ENCODE measurements at places on chromosomes 1 and 21.

GRCh38 chr1:1847890-1848289 lies 43.0 kb downstream of the GNB1 start:
- DNase-seq: no peak

GRCh38 chr1:110341146-110341871 lies 2.1 kb downstream of the RBM15 start:
- no peak for DNase-seq

DNA sequence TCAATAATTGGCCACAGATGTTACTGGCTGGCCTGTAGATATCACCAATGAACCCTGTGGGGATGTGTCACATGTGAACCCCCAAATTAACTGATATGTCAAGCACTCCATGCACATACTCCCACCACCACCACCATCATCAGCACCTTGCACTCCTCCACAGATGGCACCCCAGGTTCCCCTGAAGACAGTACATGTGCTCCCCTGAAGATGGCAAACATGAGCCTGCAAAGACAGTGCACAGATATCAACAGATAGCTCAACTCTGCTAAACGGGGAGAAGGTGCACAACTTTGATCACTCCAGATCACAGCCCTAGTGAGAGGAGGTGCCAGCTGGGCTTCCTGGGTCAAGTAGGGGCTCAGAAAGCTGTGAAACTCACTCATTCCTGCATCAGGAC lies 74.4 kb downstream of the CLCA4 start:
- DNase-seq: no peak

DNA sequence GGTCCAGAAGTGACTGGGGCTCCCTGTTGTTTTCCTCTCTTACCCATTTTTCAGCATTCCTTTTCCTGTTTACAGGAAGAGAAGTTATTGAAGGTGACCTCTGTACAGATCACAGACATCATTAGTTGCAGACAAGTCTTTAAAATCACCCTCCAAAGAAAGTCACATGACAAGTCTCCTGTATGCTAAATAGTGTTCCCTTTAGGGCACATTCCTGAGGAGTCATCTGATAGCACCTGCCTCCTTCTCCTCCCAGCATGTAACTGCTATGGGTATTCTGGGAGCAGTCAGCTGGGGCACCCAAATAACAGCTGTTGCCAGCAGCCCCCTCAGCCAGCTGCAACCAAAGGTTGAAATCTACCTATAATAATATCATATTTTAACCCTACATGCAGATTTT lies 200.6 kb downstream of the PTGER3 start:
- no peak for DNase-seq

- no peak for DNase-seq
Observed at GRCh38 chr1:77504986-77505385, 177.5 kb downstream of the ZZZ3 start.

- no peak for DNase-seq
Observed at GRCh38 chr1:180029524-180030135, 75.0 kb downstream of the CEP350 start.

- DNase-seq: no peak
Observed at GRCh38 chr1:86150553-86151055, 6.0 kb downstream of the COL24A1 start.

DNA sequence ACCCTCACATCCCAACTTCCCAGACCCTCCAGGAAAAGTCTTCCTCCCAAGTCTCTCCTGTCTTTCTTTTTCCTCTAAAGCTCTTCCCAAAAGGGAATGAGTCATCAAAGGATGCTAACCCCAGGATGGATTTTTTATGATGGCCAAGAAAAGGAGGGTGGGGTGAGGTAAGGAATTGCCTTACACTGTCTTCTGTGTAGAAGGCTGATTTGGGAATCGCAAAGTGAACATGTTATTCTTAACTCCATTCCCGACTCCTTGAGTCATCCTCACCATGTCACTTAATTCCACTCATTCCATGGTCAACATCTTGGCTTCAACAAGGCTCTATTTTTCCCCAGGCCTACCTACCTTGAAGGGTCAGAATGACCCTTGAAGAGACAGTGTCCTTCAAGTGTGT lies 44.0 kb downstream of the TBX15 start:
- no peak for DNase-seq

GRCh38 chr1:6423321-6423999 lies 1.1 kb upstream of the ESPN start:
- peak; percentile 79 for DNase-seq

DNA sequence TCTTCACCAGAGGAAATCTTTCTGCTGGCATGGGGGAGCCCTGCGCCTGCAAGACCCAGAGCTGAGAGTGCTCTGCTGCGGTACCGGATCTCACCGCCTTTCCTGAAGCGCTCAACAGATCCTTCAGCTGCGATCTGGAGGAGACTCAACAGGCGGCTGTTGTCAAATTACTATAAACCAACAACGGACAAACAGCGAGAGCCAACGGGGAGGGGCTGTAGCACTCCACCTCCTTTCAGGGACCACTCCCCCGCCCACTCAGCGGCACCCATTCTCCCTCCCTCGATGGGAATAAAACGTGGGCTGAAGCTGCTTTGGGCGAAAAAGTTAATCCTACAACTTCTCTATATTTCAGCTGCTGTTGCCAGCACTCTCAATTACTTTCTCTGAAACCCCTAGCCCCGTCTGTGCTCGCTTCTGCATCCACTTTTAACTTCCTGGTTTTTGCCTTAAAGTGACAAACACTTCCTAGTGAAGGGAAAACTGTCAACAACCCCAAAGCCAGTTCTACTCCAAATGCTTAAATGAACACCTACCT lies at the start of gene FMO5:
FMO5 (minus strand) TSS at position 147 of the 538 bp plus-strand sequence. CDS start 310 bp downstream, outside the sequence.
- DNase-seq: peak; percentile 61

- DNase-seq: no peak
Observed at GRCh38 chr1:66452982-66453381, 81.0 kb upstream of the SGIP1 start.

- no peak for DNase-seq
Observed at GRCh38 chr1:10561497-10561896, 86.7 kb downstream of the PEX14 start.

- DNase-seq: no peak
Observed at GRCh38 chr21:34632498-34632897, 17.6 kb upstream of the RCAN1 start.

DNA sequence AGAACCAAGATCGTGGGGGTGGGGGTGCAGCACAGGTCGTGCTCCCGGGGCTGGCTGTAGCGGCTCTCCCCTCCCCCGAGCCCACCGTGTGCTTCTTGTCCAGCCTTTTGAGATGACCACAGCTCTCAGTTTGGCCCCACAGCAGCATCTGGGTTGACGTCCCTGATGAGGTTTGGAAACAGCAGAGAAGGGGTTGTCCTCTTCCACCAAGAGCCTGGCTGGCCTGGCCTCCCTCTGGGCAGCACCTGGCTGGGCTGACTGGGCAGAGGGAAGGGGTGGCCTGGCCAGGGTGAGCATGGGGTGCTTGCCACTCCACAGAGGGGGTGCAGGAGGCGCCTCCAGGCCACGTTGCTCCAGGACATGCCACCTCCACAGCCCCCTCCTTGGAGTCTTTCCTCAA lies 61.5 kb downstream of the SKI start:
- DNase-seq: no peak

GRCh38 chr1:44757420-44757819 lies 17.8 kb downstream of the KIF2C start:
- no peak for DNase-seq

DNA sequence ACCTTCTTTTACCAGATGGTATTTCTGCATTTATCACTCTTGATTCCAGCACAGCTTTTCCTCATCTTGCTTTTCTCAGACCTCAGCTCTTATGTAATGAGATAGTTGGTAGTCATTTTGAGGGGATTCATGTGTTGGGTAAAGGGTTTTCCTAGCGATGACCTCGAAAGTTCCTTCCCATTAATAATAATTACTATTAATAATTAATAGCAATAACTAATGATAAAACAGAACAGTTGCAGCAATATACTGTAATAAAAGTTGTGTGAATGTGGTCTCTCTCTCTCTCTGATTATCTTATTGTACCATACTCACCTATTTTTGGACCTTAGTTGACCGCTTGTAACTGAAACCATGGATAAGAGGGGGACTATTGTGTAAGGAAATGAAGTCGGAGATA lies 14.2 kb downstream of the CAMTA1 start:
- DNase-seq: no peak

- DNase-seq: no peak
Observed at GRCh38 chr1:208499026-208499425, 254.8 kb upstream of the PLXNA2 start.

DNA sequence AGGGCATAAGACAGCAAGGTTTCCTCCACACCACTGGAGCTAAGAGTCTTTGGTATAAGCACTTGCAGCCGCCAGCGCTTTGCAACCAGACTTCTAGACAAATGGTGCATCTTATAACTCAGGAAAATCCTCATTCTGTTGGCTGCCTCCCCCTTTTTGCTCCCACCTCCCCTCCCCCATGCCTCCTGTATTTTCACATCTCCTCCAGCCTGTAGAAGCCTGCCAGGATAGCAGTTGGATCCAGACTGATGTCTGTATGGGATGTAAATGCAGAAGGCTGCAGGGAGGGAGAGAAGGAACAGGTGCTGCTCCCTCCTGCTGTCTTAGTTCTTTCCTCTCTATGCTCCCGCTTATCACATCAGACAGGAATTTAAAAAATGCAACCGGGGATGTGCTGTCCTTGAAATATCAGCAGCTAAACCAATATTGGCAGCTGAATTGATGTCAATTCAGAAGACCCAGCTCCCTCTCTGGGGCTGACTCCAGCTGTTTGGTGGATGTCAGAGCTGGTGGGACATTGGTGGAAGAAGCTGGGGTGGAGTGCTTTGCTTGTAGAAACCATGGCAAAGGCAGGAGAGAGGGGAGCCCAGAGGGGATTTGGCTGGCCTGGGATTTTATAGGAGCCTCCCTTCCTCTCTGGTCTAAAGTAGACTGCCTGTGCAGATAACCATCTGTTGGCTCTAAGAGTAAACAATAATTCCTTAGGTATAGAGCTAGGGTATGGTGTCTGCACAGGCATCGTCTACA lies 53.5 kb downstream of the NFASC start:
- DNase-seq: no peak

DNA sequence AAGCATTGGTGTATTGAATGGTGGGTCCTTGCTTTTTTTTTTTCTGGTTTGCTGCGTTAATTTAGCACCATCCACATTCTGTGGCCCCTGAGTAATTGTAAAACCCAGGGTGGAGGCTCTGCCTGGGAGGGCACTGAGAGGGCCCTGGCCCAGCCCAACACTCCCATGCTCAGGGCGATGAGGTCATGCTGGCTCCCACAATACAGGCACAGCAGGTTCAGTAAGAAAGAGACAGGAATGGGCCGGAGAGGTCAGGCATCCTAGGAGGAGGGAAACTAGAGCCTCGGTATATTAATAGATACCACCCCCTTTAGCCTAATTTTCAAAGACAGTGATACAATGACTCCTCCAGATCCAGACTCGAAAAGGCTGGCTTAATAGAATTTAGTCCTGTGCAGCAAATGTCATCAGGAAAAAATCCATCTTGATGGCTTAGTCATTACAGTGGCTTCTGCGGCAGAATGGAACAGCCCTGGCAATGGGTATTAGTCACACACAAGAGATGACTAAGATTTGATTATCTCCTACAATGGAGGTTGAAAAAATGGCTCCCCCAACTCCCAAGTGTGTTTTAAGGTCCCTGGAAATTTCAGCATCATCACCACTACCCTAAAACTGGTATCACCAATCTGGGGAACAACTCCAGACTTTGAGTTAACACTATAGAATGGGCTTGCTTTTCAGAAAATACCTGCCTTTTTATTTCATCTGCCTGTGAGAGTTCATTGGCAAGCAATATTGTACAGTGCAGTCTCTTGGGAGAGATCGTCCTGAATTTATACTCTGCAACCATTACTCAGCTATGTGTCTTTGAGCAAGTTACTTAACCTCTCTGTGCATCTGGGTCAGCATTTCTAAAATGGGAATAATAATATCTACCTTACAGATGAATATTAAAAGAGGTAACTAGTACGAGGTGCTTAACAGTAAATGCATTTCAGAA lies 43.9 kb upstream of the LYST start:
- no peak for DNase-seq

- no peak for DNase-seq
Observed at GRCh38 chr1:59383963-59384362, 87.1 kb downstream of the FGGY start.

DNA sequence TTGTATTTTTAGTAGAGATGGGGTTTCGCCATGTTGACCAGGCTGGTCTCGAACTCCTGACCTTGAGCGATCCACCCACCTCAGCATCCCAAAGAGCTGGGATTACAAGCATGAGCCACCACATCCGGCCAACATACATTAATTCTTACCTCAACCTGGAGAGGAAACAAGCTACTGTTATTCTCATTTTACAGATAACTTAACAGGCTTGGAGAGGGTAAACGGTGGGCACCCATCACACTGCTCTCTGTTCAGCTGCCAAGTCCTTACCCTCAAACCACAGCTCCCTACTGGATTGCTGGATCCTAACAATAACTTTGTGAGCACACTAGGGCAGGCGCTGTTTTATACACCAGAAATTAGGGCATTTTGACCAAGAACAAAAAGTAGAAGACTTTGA lies 93.6 kb upstream of the BARHL2 start:
- no peak for DNase-seq

GRCh38 chr1:235767795-235768194 lies 98.9 kb downstream of the LYST start:
- DNase-seq: peak; percentile 12

DNA sequence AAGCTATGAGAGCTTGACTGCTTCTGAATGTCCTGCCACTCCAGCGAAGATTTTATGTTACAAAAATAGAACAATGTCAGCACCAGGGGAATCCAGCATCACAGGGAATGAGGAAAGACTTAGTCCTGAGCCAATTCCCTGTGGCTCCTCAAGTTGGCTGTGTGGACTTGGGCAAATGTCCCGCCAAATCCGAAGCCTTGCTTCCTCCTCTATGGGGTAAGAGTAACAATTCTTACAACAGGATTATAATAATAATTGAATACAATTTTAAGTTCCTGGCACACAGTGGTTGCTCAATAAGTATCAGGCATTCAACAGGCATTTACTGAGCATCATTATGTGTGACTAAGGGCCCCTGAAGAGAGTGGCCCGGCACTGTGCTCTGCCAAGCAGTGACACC lies 44.4 kb downstream of the STPG1 start:
- DNase-seq: no peak

- no peak for DNase-seq
Observed at GRCh38 chr1:59159557-59160203, 137.2 kb upstream of the FGGY start.

DNA sequence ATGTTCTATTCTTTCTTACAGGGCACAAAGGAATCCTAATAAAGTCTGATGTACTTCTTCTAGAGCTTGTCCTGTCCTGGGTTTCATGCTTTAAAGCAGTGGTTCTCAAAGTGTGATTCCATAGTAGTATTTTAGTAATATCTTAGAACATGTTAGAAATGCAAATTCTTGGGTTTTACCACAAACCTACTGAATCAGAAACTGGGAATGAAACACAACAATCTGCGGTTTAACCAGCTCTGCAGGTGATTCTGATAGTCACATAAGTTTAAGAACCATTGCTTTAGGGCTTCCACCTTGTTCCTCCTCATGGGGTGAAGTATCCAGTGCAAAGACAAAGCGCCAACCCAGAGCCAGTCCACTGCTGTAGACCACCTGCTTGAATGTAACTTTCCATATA lies 41.1 kb downstream of the NGF start:
- DNase-seq: no peak

DNA sequence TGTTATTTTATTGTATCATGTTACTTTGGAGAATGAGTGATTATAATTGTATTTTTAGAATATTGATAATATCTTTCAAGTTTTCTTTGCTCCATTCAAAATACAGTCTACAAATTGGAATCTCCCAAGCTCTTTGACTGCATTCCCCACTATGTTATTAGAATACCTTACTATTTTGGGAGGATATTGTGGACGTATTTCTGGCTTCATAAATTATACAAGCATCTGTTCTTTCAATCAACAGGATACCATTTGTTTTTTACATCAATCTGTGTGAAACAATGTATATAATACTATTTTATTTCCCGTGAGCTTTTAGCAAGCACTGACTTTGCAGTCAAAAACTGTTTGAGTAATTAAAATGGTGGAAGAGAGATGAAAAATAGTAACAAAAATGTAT lies 226.5 kb downstream of the PTPRC start:
- DNase-seq: no peak

All from germinal center (tissue), 1 donor.